ENCODE measurements at places on chromosomes 13 and 19.

DNA sequence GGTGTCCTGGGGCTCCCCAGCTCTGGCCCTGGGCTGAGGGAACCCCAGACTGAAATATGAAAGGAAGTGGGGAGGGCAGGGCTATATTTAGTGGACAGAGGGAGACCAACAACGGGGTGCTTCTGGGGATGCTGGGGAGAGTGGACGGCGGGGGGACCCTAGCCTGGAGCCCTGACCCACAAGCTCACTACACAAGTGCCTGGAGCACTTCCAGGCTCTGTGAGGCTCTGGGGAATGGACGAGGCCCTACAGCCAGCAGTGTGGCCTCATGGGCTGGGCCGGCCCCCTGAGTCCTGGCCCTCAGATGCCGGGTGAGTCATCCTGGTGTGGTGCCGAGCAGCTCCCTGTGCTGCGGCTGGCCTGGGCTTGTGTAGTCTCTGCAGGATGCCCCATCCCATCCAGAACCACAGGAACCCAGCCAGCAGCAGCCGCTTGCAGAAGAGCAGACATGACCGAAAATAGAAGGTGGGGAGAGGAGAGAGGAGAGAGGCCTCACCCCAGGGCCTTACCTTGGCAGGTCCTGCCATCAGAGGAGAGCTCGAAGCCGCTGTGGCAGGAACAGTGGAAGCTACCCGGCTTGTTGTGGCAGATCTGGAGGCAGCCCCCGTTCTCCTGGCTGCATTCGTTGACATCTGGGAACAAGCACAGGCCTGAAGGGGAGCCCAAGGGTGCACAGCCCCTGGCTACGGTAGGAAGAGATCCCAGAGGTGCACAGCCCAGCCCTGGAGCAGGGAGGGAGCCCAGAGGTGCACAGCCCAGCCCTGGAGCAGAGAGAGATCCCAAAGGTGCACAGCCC is 26.1 kb downstream of the GAS6 start:
- DNase-seq = no peak

DNA sequence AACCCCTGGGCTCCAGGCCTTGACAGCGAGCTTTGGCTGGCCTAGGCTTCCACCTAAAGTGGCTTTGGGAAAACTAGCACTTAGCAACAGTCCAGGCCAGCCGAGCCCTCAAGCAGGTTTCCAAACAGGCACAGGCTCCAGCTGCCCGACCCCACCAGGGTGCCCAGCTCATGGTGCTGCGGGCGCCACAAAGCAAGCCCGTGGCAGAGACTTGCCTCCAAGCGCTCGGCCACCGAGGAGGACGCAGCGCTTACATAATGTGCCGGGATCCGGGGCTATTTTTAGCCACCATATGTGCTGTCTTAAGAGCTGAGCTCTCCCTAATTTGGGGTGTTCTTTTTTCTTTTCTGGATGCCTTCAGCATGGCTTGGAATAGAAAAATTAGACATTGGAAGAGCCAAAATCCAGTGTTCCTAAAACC is 56.1 kb upstream of the F7 start:
- DNase-seq = no peak

- DNase-seq = peak; percentile 24
These were observed 9.6 kb upstream of the KPTN start for GRCh38 chr19:47493378-47494210.

- no peak for DNase-seq
These were observed 33.6 kb upstream of the EPHX3 start for GRCh38 chr19:15265850-15266248.

DNA sequence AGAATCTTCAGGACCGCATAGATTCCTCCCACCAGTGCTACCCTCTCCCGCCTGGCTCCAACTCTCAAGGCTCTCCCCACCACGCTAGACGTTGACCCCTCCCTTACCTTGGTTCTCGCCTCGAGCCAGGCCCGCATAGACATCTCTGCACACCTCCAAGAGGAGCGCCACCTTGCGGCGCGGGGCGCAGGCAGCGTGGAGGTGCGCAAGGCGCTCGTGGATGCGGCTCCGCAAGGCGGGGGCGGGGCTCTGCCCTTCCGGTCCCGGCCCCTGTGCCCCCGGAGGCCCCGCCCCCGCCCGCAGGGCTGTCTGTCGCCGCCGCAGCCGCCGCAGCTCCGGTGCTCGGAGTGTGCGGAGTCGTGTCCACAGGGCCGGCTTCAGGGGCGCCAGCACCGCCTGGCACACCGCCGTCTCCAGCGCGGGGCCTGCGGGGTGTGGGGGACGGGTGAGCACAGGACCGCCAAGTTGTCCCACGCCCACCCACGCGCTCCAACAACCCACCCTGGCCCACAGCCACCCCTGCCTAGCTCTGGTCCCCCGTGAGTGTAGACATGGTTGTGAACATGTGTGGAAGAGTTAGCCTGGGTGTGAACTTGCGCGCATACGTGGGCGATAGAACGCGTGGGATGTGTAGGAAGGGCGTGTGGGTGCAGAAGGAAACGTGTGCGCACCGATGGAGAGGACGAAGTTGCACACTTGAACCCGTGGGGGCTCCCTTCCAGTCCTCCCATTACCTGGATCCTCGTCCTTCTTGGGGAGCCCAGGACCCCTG is 8.1 kb downstream of the RINL start:
- DNase-seq = no peak

DNA sequence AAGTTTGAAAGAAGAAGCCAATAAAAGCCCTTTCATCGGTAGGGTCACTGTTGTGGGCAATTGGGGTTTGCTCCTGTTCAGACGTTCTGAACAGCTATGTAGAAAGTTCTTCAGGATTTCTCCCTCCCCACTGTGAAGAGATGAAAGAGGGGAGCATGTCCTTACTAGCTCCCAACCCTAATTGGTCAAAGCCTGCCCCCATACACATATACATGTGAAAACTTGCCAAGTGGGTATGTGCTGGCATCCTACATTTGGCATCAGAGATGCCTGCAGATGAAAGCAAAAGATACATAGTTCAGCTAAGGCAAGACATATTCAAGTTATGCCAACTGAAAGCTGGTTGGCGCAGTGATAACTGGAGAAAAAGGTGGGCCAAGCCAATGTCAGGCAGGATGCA is 363.1 kb upstream of the DACH1 start:
- no peak for DNase-seq

GRCh38 chr13:87131611-87132010 is 539.6 kb upstream of the SLITRK5 start:
- no peak for DNase-seq

- no peak for DNase-seq
These were observed 12.3 kb upstream of the GGACT start for GRCh38 chr13:100600915-100601314.

DNA sequence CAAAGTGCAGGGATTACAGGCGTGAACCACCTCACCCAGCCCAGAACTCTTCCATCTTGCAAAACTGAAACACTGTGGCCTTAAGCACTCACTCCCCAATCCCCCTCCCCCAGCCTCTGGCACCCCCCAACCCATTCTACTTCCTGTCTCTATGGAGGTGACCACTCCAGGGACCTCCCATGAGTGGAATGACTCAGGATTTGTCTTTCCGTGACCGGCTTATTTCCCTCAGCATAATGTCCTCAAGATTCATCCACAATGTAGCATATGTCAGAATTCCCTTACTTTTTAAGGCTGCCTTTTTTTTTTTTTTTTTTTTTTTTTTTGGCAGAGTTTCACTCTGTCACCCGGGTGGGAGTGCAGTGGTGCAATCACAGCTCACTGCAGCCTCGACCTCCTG is 3.6 kb upstream of the F2RL3 start:
- DNase-seq = no peak

DNA sequence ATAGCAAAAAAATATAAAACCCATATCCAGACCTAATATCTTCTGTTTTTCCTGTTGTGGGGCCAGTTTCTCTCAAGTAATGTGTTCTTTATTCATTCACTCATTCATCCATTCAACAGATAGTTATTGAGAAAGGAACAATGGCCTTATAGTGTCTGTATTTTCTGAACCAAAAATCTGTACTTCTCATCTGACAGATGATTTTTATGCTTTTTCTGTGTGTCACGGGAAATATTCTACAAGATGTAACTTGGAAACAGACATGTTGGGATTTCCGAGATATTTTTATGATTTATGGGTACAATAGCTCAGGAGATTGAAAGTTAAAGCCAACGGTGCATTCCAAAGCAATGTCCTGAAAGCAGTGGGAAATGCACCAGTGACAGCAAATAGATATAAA is 5.7 kb downstream of the ACOD1 start:
- DNase-seq = no peak

DNA sequence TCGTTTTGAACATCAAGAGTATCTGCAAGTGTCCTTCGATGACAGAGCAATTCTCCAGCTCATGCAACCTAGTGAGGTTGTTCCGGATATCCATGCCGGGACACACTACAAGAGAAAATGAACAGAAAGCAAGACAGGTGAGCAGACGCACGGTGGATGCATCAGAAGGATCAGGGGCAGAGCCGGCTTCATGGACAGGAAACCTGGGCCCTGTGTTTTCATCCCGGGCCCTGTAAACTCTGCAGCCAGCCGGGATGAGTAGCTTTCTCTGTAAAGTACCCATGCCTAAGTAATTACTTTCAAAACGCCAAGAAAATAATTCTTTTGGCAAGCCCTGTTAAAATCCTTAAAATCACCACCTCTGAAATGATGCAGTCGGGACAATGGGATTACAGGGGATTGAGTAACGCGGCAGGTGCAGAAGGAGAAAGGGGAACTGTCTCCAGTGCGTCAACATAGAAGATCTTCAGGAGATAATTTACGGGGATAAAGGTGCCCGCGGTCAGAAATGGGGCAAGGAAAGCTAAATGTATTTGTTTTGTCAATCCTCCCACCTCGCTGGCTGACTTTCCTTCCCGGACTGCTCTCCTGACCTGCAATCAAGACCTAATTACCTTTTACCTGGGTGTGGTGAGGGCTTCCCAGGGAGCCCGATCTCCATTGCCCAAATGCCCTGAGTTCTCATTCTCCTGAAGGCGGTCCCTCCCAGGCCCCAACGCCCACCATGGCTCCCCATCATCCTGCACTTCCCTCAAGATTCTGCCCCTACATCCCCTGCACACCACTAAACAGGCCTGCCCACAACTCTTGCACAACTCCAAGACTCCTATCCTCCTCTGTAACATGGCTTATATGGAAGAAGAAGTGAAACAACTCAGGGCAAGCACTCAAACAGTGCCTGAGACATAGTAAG is 26.2 kb downstream of the INSR start:
- no peak for DNase-seq

DNA sequence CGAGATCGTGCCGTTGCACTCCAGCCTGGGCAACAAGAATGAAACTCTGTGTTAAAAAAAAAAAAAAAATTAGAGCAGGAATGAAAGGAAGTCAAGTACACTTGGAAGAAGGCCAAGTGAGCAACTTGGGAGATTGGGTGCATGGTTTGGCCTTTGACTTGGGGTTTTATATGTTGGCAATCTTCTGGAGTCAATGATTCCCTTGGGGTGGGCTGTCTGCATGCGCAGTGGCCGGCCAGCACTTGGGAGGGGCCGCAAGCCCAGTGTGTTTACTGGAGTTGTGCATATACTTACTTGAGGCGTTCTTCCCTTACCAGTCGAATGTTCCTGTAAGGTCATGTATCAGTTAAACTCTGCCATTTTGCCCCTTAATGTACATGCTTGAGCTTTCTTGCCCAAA is 103.9 kb downstream of the FAM216B start:
- no peak for DNase-seq

- DNase-seq = no peak
These were observed 5.4 kb upstream of the LGALS13 start for GRCh38 chr19:39596911-39597310.

DNA sequence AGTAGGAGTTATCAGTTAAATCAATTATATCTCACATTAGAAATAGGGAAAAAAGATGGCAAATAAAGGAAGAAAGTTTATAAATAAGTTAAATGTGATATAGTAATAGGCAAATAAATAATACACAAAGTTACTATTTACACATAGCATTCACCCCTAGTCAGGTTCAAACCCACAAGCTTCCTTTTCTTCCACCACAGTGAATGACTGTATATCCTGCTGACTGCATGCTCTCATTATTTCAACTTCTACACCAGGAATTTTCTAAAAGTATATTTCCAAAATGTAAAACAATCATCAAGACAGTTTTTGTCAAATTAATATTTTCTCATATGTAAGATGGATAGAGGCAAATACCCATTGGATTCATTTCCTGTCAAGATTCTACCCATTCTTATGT is 548.6 kb upstream of the SLITRK5 start:
- DNase-seq = no peak

DNA sequence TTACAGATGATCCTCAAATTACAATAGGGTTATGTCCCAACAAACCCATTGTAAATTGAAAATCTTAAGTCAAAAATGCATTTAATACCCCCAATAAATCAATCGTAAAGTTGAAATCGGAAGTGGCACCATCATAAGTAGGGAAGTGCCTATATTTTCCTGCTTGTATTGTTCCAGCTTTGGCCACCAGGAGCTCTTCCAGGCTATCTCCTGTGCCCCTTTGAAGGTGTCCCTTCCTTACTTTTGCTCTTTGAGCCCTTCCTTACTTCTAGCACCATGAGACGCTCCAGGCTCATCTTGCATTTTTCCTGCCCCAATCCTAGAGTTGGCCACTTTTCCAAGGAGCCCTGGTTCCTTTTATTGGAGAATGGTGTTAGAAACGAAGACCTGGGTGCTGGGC is 163.0 kb upstream of the TSC22D1 start:
- DNase-seq = no peak

- no peak for DNase-seq
These were observed 1.6 kb upstream of the KBTBD7 start for GRCh38 chr13:41196011-41196410.

- no peak for DNase-seq
These were observed 17.5 kb downstream of the ATP8B3 start for GRCh38 chr19:1794424-1795172.

DNA sequence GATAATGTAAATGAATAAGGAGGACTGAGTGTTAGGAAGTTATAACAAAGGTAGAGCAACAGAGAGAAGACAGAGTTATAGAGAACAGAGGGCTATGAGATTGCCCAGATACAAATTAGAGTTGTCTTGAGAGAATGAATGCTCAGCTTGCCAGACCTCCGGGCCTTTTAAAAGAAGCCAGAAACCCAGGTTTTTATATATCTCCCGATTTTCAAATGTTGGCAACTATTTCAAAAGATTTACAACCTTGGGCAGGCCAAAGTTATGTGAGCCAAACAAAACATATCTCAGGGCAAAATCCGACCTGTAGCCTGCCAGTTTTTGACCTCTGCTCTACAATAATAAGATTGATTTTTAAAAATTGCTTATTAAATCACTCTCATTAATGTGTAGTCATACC is 573.1 kb upstream of the SLC10A2 start:
- no peak for DNase-seq

DNA sequence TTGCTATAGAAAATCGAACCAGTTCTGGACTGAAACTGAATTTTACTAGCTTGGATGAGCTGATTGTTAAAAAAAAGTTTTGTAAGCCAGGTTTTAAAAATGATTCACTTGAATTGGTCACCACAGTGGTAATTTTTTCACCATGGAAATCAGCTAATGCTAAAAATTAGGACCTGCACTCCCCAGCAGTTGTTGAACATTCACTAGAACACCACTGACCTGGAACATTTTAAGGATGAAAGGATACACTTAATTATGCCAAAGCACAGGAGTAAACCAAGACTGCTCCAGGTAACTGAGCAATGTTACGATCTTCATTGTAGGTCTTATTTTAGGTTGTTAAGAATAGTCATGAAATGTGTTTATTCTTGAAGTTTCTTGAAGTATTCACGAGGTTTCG is 1342.6 kb upstream of the SPRY2 start:
- DNase-seq = no peak

GRCh38 chr19:15280915-15281683 is 48.9 kb upstream of the EPHX3 start:
- DNase-seq = peak; percentile 95

- DNase-seq = peak; percentile 80
These were observed at the start of gene PPM1N for GRCh38 chr19:45498411-45499195. PPM1N (plus strand) TSS chr19:45498443; CDS start chr19:45498473, 30 bp downstream.

Data from NCI-H524 treated with DMSO at 0.1 percent for 48 hours (cell line).